ENCODE measurements at places on chromosomes 6 and 20.

DNA sequence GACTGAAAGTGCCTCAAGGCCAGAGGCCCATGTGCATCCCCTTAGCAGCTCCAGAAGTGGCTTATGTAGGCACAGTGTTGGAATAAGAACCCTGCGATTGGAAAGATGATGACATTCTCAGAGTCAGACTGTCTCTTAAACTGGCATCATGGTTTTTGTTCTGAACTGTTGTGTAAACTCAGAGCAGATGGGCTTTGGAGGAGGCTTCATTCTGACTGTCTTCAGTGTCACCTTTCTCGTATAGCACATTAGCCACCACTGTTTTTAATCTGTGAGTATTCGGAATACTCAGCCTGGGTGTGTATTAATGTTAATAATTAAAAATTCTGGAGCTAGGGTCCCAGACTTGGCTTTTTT is 140.9 kb downstream of the JARID2 start:
- DNase-seq: no peak

GRCh38 chr20:49591217-49591865 is 23.4 kb upstream of the PTGIS start:
- no peak for DNase-seq

DNA sequence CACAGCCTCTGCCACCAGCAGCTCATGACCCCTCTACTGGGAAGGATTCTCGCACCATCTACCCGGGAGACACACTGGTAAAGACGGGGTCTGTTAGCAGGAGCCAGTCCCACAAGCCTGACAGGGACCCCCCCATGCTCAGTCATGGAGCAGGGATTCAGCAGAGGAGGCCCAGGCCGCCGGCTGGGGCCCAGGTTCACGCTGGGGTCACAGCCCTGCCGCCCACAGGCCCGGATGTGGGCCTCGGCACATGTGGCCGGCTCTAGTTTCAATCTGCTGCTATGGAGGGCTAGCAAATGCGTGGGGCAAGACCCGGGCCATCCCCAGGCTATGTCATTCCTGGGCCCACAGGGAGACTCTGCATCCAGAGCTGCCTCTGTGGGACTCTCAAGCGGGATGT is 25.1 kb downstream of the PXDC1 start:
- no peak for DNase-seq

DNA sequence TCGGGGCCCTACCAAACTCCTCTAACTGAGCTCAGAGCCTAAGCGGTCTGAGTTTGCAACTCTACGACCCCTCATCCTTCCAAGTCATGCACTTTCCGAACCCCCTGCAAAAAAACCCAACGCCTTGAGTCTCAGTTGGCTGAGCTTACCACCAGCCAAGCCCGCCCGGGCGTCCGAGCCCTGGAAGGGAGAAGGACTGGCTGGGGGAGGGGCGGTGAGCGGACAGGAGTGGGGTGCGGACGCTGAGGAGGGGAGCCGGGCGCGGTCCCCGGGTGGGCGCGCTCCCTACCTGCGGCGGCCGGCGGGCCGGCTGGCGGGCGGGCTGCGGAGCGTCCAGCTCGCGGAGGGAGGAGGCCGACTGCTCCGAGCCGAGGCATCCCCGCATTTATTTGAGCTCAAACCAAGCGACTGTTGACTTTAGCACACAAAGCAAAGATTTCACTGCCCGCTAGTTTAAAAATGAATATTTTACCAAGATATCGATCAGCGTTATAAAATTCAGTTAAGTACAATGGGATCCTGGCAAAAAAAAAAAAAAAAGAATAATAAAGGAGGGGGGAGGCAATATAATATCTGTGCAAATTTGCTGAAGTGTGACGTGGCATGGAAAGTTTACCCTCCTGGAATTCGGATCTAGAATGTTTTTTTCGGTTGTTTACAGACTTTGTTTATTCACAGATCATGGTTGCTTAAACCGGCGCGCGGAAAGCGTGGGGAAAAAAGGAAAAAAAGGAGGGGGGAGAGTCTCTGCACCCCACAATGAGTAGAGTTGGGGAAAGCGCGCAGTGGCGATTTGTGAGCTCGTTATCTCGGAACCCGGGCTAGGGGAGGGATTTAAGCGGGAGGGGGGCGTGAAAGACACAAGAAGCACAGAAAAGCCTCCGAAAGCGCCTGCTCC is 5.9 kb downstream of the FOXA2 start:
- DNase-seq: no peak

- no peak for DNase-seq
Observed at GRCh38 chr6:119126140-119126539, 47.7 kb upstream of the FAM184A start.

GRCh38 chr6:161637658-161638057 is 363.8 kb upstream of the AGPAT4 start:
- no peak for DNase-seq

- no peak for DNase-seq
Observed at GRCh38 chr20:2103461-2104153, 2.0 kb downstream of the STK35 start.

- no peak for DNase-seq
Observed at GRCh38 chr6:127282184-127282583, 15.5 kb downstream of the RNF146 start.

- peak; percentile 44 for DNase-seq
Observed at GRCh38 chr6:26232940-26233648, 131.9 kb upstream of the BTN3A2 start.

DNA sequence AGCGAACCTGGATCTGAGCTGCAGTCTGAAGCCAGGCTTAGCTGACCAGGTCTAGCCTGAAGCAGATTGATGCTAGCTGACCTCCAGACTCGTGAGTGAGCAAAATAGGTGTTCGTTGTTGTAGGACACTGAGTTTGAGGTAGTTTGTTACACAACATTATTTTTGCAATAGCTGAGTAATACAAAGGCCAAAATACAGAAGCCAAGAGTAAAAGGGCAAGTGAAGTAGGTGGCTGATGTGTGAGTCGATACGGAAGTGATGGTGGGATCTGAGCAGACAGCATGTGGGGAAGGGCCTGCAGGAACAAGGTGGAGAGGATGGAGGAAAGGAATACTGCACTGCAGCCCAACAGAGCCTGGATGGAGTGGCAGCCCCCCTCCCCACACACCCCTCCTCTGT is 8.5 kb upstream of the SPATS1 start:
- DNase-seq: no peak

- no peak for DNase-seq
Observed at GRCh38 chr20:7361321-7361720, 578.9 kb downstream of the HAO1 start.

DNA sequence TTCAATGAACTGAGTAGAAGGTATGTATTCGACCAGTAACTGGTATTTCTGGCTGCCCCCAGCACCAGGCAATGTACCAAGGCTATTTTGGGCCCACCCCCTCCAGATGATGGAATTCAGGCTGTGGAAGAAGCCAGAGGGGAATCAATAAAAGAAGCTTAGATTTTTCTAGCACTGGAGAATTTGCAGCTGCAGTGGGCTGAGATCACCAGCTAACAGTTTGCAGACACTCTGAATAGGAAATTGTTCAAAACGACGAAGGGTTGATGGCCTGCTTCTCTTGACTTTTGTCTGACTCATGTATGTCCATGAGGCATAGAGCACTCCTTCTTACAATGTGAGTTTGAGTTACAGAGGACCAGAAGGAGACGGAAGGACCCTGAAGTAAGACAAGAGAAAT is 32.4 kb upstream of the FBXO9 start:
- DNase-seq: no peak

DNA sequence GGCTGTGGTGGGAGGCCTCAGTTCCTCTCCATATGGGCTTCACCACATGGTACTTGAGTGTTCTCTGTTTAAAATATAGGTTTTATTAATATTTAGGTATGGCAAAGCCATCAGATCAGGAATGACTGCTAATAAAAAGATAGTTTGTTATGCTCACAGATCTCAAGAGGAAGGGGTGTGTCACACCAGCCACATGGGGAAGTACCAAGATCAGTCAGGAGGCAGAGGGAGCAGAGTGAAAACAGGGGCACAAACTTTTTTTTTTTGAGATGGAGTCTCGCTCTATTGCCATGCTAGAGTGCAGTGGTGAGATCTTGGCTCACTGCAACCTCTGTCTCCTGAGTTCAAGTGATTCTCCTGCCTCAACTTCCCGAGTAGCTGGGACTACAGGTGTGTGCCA is 92.1 kb upstream of the GCM1 start:
- DNase-seq: no peak

DNA sequence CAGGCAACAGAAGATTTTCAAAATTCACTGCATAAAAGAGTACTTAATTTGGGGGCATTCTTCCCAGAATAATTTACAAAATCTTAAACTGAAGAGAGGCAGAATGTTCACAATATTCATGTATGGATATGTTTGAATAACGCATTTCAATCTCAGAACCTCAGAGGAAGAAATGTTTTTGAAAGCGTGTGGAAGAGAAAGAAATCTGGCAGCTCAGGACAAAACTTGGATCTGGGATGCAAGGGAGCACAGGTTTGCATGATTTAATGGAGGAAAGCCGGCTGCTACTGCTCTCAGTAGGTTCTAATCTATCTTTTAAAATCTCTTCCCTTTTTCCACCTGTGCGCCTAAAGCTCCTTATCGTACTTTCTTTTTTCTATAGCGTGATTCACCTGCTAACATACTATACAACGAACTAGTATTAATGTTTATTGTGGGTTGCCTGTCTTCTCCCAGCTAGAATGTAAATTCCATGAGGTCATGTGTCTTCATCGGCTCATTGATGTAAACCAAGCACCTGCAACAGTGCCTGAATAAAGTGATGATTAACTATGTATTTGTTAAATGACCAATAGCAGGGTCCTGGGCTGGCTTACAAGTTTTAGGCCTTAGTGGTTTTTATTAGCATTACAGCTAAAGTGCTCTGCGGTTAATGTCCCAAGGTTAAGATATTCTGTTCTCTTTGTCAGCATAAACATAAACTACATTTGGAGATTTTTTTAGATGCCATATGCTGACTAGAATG is 15.3 kb downstream of the PRL start:
- DNase-seq: no peak

- DNase-seq: no peak
Observed at GRCh38 chr20:10982692-10983091, 308.9 kb upstream of the JAG1 start.

DNA sequence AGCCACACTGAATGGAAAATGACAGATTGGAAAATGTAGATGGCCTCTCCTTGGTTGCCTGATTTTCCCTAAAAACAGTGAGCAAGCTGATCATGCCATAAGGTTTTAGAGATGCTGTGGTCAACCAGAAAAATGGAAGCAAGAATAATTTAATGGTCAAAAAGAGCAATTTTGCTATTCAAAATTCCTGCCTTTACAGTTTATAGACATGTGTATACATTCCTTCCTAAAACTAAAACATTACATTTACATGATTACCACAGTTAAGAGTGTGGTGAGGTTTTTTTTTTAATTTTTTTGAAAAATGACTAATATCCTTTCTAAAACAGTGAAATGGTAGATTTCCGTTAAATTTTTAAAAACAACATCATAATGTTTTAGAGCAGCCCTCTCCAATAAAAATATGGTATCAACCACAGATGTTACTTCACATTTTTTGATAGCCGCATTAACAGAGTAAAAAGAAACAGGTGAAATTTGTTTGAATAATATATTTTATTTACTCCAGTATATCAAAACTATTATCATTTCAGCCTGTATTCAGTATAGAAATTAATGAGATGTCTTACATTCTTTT is 407.0 kb upstream of the SOX4 start:
- no peak for DNase-seq

DNA sequence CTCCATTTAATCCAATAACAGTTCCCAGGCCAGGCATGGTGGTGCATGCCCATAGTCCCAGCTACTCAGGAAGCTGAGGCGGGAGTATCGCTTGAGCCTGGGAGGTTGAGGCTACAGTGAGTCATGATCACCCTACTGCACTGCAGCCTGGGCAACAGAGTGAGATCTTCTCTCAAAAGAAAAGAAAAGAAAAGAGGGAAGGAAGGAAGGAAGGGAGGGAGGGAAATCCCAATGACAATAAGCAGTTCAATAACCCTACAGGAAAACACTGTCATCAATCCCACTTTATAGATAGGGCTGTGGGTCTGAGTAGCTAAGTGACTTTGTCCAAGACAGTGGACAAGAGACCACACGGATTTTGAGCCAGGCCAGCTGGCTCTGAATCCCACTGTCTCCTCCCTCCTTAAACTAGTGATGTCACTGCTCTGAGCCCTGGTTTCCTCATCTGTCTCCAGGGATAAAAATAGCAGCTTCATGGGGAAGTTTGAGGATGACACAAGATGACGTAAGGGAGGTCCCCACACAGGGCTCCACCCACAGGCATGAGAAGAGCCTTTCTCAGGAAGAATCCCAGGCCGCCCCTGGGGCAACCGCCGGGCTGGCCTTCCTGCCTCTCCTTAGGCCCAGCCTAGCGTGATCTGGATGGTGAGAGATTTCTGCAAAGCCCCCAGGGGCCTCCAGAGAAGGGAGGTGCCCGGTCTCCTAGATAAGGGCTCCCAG is 7.2 kb upstream of the TRIB3 start:
- no peak for DNase-seq

DNA sequence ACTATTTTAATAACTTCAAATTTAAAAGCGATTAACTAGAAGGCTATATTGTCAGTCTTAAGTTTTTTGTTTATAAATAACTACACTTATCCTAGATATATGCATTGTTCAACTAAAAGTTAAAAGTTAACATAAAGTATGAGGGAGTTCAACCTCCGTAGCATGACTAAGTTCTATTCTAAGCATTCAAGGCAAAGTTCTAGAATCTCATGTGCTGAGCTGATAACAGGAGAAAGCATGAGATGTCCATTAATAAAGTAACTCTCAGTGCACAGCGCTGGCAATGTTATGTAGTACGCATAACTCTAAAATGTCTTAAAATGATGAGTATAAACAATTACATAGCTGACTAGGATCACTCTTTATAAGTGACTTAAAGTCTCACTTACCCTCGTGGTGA is 264.8 kb downstream of the RNGTT start:
- DNase-seq: no peak

- no peak for DNase-seq
Observed at GRCh38 chr6:26629359-26629758, 30.2 kb downstream of the ZNF322 start.

GRCh38 chr6:4125500-4125899 is 9.9 kb downstream of the ECI2 start:
- no peak for DNase-seq

GRCh38 chr6:143940011-143940597 is 68.0 kb downstream of the PLAGL1 start:
- peak; percentile 53 for DNase-seq

DNA sequence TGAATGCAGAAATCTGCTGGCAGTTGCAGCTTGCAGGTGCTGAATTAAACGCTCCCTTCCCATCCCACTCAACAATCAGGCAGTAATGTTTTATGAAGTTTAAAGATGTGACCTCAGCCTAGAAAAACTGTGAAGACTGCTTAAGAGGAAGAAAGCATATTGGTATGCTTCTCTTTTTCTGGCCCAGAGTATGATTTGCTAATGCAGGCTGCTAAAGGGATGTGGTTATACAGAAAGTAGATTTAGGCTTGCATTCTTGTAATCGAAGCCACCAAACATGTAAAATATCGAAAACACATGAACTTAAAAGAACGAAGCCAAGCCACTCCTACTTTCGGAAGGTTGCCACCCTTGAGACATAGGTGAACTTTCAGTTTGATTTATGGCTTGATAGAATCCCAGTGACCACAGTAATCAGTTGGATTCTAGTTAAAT is 40.7 kb downstream of the MAP3K5 start:
- no peak for DNase-seq

GRCh38 chr6:112122756-112123155 is 35.4 kb downstream of the FAM229B start:
- no peak for DNase-seq

GRCh38 chr20:14495066-14495465 is 157.7 kb upstream of the FLRT3 start:
- DNase-seq: no peak

All from stimulated activated CD4-positive, alpha-beta T cell treated with anti-CD3 and anti-CD28 coated beads, Interleukin-2, amount 100 ng/mL, for 24 hours (primary cell).